ENCODE measurements at places on chromosomes 11 and 22. TPM values are rescaled to one million over a fixed set of nuclear protein-coding genes. Genes with fewer than 3 reads are reported as not detected.

The MMP13 gene
- 15.8 TPM for total RNA-seq

The SYT9 gene
- 0.06 TPM for total RNA-seq

The DLG2 gene
- 1.7 TPM for total RNA-seq

The HTR3B gene
- total RNA-seq, result not detected

The ZBTB16 gene
- total RNA-seq, result not detected

The SOX6 gene
- 6.4 TPM for total RNA-seq

The MS4A3 gene
- not detected for total RNA-seq

The APOL4 gene
- 2.7 TPM for total RNA-seq

The NCR3LG1 gene
- total RNA-seq, result 3.5 TPM

The C22orf39 gene
- 19.6 TPM for total RNA-seq

The SLC39A13 gene
- 8.5 TPM for total RNA-seq

The MS4A6E gene
- not detected for total RNA-seq

The HBD gene
- total RNA-seq, result not detected

The C11orf97 gene
- not detected for total RNA-seq

Data from H4 (cell line).